ENCODE measurements at places on chromosomes 7 and 10. TPM values are rescaled to one million over a fixed set of nuclear protein-coding genes. Genes with fewer than 3 reads are reported as not detected.

DNA sequence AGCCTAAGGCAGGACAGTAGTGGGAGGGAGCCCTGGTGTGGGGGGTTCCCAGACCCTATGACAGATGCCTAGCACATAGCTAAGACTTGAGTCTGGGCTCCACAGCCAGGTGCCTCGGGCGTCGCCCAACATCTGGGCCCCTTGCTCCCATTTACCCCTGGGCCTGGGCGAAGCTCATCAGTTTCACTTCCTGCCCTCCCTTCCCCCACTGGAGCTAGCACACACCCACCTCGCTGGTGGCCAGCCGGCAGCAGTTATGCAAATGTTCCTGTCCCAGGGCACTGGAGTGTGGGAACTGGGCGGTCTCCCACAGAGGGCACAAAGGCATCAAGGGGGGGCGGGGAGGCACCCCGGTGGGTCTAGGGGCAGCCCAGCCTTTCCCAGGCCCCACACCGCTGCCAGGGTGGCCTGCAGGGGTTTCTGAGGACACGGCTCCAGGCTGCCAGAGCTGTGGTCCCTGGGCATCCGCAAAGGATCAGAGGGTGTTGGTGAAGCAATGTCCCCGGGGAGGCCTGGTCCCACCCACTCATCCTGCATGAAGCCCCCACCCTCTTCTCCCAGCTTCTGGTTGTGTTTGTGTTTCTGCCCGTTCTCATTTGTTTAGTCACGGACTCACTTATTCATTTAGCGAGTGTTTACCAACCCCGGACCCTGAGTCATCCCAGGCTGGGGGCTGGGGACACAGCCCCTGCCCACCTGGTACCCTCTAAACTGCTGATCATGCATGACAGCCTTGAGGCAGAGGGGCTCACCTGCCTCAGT is 20.4 kb downstream of the SH2B2 start:
- DNase-seq: peak; percentile 85

DNA sequence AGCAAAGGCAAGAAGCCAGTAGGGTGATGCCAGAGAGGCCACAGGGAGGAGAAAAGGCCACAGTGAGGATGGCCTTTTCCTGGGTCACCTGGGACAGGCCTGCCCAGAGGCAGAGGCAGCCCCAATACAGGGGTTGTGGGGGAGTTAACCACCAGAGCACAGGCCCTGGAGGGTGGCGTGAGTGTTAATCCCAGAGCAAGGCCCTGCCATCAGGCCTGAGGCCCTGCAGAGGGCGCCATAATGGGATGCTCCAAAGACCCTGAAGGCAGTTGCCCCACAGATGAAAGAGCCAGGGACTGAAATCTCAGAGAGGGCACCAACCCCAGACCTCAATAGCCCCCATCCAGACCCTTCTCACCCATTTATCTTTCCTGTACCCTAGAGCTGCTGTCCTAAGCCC is 23.9 kb downstream of the SLC13A4 start:
- no peak for DNase-seq

The OR13A1 gene
- not detected for total RNA-seq

The METTL27 gene
- total RNA-seq: 3.2 TPM

DNA sequence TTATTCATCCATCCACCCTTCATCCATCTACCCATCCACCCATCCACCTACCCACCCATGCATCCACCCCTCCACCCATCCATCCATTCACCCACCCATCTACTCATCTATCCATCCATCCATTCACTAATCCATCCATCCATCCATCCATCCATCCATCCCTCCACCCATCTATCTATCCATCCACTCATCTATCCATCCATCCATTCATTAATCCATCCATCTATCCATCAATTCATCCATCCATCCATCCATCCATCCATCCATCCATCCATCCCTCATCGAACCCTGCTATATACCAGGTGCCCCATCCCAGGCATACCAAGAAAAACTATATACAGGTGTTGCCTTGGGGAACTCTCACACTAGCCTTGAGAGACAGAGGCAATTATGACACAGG is 7.1 kb upstream of the CCL24 start:
- DNase-seq: no peak
